ENCODE measurements at places on chromosomes 13 and 19.
A peak's percentile ranks its signal among the peaks of the same experiment; 100 is the strongest.

- no peak for DNase-seq
Measured at GRCh38 chr19:2051773-2052704, 995 bp upstream of the MKNK2 start.

DNA sequence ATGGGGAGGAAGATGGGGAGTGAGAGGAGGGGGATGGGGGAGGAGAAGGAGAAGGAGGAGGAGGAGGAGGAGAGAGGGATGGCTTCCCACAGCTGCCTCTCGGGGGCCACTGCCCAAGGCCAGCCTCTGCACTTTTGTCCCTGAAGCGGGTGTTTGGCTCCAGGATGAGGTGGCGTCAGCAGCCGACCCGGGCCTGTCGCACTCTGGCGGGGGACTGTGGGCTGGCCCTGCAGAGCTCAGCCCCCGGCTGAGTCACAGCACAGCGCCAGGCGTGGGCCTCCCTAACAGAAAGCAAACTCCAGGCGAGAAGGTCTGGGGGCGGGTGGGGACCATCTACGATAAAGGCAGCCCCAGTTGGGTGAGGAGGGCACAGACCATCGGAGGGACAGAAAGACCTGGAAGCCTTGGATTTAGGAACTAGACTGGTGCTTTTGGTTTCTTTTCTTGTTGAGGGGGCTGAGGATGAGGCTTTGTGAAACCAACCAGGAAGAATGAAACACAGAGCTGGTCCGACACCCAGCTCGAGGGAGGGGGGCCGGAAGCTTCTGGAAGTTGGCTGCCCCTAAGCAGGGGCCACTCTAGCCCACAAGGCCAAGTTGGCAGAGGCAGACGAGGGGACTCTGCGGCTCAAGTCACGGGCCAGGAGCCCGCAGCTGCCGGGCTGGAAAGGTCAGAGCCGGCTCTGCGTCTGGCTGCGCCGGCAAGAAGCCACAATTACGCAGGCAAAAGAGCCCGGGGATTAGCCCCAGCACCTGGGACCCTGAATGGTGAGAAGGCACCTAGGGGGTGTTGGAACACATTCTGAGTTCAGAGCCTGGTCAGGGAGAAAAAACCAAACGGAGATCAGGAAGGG lies 18.2 kb downstream of the LSM4 start:
- peak; percentile 95 for DNase-seq

DNA sequence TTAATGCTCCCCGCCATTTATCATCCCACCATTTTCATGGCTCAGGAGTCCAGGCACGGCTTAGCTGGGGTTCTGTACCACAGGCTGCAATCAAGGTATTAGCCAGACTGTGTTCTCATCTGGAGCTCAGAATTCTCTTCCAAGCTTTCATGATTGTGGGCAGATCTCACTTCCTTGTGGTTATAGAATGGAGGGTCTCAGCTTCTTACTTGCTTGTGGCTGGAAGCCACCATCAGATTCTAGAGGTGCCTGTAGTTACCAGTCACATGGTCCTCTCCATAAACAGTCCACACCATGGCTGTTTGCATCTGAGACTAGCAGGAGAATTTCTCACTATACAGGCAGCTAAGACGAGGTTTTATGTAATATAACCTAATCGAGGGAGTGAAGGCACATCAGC lies 45.1 kb upstream of the SLC46A3 start:
- DNase-seq: no peak

GRCh38 chr19:18796239-18796638 lies 5.1 kb upstream of the COMP start:
- DNase-seq: no peak

DNA sequence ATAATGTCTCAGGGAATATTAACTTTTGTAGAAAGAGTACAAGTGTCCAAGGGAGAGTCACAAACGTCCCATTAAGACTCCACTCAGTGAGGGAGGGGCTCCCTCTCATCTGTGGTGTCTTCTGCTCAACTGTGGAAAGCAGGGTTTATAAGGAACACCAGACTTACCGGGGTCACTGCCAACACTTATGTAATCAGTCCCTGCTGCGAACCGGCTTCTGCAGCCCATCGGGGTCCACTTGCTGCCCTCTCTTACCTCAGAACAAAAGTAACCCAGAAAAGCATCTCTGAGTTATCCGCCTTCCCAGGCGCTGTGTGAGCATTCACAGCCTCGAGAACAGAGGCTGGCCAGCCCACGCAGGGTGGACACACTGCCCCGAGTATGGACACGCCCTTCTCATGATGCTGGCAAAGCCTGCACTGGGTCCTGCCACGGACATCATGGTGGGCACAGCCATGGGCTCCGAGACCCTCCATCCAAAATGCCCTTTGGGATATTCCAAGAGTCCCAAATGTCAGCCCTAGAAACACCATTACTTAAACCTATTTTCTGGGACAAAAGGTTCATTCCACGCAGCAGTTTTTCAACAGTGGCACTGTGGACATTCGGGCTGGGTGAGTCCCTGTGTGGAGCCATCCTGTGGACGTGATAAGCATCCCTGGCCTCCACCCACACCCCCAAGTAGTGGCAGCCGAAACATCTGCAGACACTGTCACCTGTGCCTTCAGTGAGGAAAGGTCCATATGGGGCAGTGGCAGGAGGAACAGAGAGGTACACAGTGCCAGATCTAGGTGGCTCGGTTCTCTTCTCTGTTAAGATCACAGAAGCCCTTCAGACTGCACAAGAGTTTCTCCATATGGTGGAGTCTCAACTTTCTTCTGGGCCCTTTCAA lies 63.9 kb downstream of the STK24 start:
- DNase-seq: no peak

DNA sequence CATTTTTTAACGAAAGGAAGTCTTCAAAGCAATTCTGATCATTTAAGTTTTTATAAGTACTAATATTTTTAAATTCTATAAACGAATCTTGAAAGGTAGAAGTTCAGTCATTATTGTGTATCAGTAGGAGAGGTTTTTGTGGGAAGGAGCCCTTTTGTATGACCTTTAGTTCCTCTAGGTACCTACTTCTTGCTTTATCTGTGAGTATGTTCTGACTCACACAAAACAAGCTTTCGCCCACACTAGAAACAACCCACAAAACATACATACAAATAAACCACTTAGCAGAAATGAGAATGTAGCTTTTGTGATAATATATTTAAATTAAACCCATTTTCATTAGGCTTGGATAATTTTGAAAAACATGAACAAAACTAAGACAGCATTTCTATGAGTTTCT lies 27.8 kb downstream of the ERCC5 start:
- no peak for DNase-seq

DNA sequence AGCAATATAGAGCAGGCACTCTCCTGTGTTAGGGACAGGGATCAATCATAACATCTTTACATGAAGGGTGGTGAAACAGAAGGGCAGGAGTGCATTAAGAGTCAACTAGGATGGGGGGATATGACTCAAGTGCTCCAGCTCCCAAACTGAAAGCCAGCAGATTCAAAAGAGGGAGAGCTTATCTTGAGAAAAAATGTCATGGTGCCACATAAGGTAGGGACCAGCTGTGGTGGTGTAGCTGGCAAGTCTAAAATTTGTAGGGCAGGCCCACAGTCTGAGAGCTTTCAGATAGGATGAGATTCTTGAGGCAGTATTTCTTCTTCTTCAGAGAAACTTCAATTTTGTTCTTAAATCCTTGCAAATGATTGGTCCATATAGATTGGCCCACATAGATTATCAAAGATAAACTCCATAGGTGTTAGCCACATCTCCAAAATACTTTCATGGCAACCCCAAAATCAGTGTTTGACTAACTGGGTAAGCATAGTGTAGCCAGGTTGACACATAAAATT lies 19.1 kb downstream of the DNAJC15 start:
- no peak for DNase-seq

DNA sequence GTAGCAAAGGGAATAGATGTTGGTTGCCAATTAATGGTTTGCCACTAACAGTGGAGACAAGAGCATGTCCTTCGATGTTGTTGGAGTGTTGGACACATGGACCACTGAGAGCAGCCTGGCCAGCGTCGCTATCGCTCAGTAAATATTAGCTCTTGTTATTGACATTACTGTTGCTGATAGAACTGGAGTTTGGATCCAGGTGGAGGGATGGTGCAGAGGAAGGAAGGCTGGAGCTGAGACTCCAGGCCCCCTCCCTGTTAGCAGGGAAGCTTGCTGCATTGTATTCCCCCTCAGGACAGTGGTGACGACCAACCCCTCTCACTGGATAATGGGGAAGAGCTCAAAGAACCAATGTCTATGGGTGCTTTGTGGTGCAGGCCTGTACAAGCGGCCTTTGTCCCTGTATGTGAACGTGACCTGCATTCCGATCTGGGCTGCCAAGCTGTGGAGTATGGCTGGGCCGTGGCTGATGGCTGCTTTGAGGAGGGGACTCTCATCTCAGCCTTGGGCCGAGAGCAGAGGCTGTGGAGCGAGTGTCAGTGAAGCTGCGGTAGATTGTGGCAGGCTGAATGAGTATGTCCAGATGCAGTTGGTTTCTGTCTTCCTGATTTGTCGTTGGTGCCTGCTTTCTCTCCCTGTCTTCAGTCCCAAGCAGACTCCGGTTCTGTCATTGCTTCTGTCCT lies 7.0 kb downstream of the CLASRP start:
- no peak for DNase-seq

- DNase-seq: no peak
Measured at GRCh38 chr19:19546751-19547162, 8.7 kb downstream of the CILP2 start.

GRCh38 chr13:27117158-27117557 lies 54.5 kb downstream of the USP12 start:
- DNase-seq: no peak

DNA sequence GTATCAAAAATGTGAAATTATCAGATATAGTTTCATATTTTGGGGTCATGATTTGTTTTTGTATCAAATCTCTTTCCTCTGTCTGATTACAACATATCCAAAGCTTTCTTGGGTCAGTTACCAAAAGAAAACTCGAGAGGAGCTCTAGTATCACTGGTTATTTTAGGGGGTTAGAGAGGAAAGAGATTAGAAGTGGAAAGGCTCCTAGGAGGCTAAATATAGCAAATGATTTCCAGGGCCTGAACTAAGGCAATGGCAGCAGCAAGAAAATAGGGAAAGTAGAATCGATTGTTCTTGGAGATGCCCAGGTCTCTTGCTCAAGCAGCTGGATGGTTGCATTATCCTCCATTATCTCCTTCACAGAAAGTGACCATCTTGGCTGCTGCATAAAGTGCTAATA lies 72.9 kb downstream of the NHLRC3 start:
- no peak for DNase-seq

DNA sequence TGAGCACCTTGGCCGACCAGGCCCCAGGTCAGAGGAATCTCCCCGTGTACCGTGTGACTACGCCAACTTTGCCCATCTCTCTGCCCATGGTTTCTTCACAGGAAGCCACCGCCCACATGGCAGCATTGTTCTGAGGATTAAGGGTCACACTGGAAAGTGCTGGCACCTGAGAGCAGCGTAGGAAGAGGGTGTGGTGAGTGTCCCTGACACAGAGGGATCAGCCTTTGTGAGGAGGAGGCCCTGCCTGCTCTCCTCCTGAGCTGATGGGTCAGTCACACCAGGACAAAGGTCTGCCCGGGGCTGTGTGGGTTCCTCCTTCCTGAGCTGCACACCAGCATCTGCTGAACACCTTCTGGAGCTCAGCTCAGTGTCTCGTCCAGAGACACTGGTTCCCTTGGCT lies 32.2 kb upstream of the SLC15A1 start:
- no peak for DNase-seq

DNA sequence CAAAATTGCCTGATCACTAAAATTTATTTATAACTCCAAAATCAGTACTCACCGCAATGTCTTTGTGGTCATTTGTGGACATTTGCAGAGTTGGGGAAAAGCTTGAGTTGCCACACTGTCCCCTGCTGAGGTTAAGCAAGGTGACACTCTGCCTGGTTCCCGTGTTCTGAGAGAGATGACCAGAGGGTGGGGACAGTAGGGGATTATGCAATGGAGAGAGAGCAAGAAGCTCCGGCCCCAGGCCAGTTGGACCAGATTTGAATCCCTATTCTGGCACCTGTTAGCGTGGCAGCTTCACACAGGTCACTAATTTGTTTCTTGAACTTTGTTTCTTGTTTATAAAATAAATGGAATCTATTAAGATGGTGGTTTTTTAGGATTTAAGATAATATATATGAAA lies 17.8 kb downstream of the ERCC5 start:
- no peak for DNase-seq

- peak; percentile 62 for DNase-seq
Measured at GRCh38 chr19:28710278-28710677, 502.7 kb downstream of the UQCRFS1 start.

DNA sequence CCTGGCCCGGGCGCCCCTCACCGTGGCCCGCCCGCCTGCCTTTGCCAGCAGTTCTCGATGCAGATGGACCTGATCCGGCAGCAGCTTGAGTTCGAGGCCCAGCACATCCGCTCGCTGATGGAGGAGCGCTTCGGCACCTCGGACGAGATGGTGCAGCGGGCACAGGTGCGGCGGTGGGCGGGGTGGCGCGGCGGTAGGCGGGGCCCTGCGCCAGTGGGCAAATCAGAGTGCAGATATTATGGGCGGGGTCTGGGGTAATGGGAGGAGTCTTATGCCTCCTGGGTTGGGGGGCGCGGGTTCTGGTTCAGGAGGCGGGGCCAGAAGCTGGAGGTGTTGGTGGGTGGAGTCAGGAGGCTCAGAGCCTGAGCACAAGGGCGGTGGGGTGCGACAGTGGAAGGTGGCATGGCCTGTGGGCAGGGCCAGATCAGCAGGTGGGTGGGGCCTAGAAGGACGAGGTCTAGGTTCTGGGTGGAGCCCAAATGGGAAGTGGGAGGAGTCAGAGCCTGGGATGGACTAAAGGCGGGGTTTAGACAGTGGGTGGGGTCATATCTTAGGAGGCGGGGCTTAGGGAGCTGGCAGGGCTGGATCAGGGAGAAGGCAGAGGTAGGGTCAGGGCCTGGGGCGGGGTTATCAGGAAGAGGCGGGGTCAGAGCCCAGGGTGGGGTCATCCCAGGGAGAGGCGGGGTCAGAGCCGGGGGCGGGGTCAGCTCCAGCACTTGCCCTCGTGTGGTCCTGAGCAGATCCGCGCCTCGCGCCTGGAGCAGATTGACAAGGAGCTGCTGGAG lies 5.6 kb downstream of the APC2 start:
- DNase-seq: no peak

DNA sequence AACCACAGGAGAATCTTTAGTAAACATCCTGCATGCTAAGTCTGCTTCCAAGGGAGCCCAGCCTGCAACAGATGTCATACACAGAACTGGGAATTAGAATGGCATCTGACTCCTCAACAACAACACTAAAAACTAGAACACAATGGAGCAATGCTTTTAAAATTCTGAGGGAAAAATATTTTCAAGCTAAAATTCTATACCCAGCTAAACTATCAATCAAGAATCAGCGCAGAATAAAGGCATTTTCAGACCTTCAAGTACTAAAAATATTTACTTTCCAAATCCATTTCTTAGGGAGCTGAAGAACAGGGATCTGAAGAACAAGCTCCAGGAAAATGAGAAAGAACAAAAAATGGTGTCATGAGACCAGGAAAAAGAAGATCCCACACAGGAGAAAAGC lies 46.9 kb upstream of the CHST8 start:
- no peak for DNase-seq

DNA sequence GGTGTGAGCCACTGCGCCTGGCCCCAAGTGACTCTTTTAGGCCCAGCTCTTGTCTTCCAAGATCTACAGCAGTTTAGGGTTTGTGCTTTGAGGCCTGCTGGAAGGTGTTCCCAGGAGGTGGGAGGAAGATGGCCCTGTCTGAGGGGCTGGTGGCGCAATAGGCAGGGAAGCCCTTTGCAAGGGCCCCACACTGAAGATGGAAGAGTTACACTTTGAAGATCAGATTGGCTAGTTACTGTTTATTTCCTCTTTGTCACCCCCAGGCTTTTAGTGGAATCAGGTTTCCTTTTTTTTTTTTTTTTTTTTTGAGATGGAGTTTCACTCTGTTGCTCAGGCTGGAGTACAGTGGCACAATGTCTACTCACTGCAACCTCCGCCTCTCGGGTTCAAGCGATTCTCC lies 1.9 kb upstream of the RABAC1 start:
- DNase-seq: no peak
